ENCODE measurements at places on chromosomes 2 and 18. TPM values are rescaled to one million over a fixed set of nuclear protein-coding genes. Genes with fewer than 3 reads are reported as not detected.

DNA sequence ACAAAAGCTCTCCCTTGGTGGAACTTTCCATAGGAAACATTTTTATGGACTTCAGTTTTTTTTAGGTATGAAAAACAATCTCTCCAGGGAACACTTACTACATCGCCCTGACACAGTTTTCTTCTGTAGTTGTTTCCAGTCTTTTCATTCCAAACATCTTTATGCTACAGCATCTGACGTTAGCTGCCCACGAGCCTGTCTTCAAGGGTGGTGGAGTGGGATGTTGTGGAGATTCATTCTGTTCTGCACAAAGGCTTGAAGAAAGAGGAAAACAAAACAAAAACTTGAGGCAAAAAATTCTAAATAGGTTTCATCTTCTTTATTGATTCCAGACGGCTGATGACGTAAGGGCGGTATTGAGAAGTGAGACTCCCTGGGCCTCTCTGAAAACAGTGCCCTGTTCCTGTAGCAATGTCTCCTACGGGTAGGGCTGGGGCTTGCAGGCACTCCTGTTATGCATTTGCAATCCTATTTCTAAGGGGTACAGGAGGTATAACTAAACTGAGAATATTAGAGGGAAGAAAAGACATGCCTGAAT, 375.0 kb downstream of the RNF144A start:
- no peak for DNase-seq
- no peaks in the 10 kb centered on the region for H3K36me3 ChIP-seq
- H3K27me3 ChIP-seq, result no peaks in the 10 kb centered on the region
- H3K4me3 ChIP-seq, result no peak overlapping the region
- H3K4me1 ChIP-seq, result no peaks in the 10 kb centered on the region

TXNDC2 gene
- total RNA-seq, result 0.07 TPM

GRCh38 chr2:175861958-175862357, 140.1 kb downstream of the LNPK start:
- H3K27ac ChIP-seq, result no peak overlapping the region
- H3K4me3 ChIP-seq, result no peak overlapping the region
- no peaks in the 10 kb centered on the region for H3K4me1 ChIP-seq
- no peak for DNase-seq
- H3K27me3 ChIP-seq, result no peaks in the 10 kb centered on the region

DNA sequence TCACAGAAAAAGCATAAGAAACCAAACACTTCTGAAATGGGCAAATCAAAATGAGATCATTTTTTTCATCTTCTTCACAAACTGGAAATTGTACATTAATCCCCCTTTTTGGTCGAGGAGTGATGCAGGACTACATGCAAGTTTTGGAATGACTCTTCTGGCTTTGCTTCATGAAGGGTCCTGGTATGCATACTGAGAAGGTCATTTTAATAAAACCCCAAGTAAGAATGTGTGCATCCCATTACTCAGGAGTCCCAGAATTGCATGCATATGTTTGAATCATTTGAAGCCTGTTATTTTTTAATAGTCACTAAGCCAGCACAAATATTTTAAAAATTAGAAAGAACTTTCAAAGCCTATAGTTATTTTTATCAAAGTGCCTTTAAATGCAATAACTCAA, 16.7 kb upstream of the EHBP1 start:
- H3K36me3 ChIP-seq, result no peaks in the 10 kb centered on the region
- H3K4me1 ChIP-seq, result no peaks in the 10 kb centered on the region
- no peak overlapping the region for H3K27ac ChIP-seq
- DNase-seq, result no peak
- H3K4me3 ChIP-seq, result no peak overlapping the region
- H3K27me3 ChIP-seq, result no peaks in the 10 kb centered on the region

DNA sequence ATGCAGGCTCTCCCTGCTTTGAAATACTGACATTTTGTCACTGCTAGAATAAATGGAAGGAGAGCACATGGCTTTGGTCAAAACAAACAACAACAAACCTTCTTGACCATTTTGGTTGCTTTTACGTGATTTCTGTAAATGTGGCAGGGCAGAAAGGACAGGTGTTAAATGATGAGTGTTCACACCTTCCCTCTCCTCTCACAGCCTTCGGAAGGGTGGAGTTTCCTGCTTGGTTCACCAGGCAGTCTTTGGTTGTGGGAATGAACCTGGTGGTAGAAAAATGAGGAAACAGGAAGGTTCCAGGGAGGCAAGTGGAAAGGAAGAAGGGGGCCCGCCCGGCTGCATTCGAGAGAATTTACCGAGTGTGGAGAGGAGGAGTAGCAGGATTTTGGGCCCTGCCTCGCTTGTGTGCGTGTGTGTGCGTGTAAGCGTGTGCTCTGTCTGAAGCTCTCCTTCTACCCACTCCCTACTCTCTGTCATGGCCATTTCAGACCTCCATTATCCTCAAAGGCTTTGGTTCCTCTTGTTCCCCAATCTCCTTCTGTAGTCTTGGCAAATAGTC, 23.7 kb upstream of the SPP2 start:
- no peak overlapping the region for H3K4me3 ChIP-seq
- H3K4me1 ChIP-seq, result peaks cover 20% of the 10 kb centered on the region
- no peak for DNase-seq
- H3K27ac ChIP-seq, result no peak overlapping the region

SPDYA gene
- 1.3 TPM for total RNA-seq

DNA sequence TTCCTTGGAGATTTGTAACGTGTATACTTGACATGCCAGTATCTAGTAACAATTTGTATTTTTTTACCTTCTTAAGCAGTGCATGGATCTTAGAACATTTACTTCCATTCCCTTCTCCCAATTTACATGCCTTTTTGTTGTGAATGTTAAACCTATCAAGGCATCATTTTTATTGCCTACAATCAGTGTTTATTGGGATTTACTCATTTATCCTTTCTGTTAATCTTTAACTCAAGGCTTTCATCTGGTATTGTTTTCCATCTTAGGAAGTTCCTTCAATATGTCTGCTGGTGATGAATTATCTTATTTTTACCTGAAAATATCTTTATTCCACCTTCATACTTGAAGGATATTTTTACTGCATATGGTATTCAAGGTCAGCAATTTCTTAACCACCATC, 88.5 kb upstream of the EMILIN2 start:
- no peaks in the 10 kb centered on the region for H3K27me3 ChIP-seq
- peaks cover 17% of the 10 kb centered on the region for H3K36me3 ChIP-seq
- no peak overlapping the region for H3K4me3 ChIP-seq
- no peak overlapping the region for H3K27ac ChIP-seq

GRCh38 chr2:152460567-152460966, 125.6 kb downstream of the FMNL2 start:
- H3K27me3 ChIP-seq, result no peaks in the 10 kb centered on the region
- peaks cover 6% of the 10 kb centered on the region for H3K4me1 ChIP-seq

DNA sequence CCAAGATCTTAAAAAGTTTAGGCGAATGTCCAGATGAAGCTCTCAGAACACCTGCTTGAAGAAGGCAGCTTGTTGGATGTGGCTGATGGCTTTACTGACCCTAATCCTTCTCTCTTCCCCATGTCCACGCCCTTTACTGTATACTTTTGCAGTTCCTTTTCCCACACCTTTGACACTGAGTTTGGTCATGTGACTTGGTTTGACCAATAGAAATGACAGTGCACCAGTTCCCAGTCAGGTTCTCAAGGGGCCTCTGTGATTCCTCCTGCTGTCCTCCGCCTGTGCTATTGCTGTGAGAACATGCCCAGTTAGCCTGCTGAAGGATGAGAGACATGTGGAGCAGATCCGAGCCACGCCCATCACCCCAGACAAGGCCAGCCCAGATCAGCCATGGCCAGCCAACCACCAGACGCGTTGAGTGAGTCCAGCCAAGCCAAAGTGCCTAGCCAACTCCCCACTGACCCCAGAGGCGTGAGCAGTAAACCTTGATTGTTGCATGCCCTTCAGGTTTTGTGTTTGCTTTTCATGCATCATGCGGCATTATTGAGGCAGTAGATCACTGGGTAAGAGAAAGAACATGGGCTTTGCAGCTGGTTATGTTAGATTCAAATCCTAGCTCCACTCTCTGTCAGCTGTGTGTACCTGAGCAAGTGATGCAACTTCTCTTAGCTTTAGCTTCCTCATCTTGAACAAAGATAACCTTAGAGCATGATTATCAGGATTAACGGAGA, 258.0 kb upstream of the SIX2 start:
- no peaks in the 10 kb centered on the region for H3K36me3 ChIP-seq
- H3K4me3 ChIP-seq, result no peak overlapping the region
- no peak overlapping the region for H3K27ac ChIP-seq
- DNase-seq, result no peak
- no peaks in the 10 kb centered on the region for H3K27me3 ChIP-seq

DNA sequence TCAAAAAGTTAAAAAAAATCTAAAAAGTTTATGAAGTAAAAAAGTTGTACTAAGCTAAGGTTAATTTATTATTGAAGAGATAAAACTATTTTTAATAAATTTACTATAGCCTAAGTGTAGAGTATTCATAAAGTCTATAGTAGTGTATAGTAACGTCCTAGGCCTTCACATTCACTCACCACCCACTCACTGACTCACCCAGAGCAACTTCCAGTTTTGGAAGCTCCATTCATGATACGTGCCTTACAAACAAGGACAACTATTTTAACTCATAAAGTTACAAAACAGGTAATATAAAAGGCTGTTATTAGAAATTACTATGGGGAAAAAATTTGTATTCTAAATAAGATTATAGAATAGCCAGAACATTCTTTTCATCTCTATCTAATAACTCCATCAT, 158.9 kb upstream of the FN1 start:
- H3K4me3 ChIP-seq, result no peak overlapping the region
- peaks cover 21% of the 10 kb centered on the region for H3K4me1 ChIP-seq
- H3K36me3 ChIP-seq, result no peaks in the 10 kb centered on the region
- H3K27ac ChIP-seq, result no peak overlapping the region
- peak; percentile 69 for DNase-seq

GRCh38 chr2:201730651-201731285, 32.3 kb upstream of the MPP4 start:
- H3K36me3 ChIP-seq, result peaks cover 43% of the 10 kb centered on the region
- no peak overlapping the region for H3K27ac ChIP-seq
- no peak overlapping the region for H3K4me3 ChIP-seq
- no peak for DNase-seq
- H3K27me3 ChIP-seq, result no peaks in the 10 kb centered on the region

DNA sequence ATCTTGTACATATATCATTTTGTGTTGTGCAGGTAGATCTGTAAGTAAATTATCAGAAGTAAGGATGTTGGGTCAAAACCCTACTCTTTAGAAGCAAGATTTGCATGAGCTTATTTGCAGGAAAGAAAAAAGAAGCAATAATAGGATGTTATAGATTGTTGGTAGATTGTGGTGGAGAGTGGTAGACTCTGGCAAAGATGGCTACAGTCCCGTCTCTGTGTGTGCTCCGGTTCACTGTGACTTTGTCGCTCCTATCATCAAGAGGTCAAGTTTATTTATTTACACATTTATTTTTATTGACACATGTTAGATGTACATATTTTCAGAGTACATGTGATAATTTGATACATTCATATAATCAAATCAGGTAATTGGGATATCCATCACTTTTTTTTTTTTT, 81.0 kb upstream of the NDUFV2 start:
- no peak for DNase-seq
- no peak overlapping the region for H3K27ac ChIP-seq
- H3K27me3 ChIP-seq, result no peaks in the 10 kb centered on the region
- H3K4me1 ChIP-seq, result peaks cover 21% of the 10 kb centered on the region

DNA sequence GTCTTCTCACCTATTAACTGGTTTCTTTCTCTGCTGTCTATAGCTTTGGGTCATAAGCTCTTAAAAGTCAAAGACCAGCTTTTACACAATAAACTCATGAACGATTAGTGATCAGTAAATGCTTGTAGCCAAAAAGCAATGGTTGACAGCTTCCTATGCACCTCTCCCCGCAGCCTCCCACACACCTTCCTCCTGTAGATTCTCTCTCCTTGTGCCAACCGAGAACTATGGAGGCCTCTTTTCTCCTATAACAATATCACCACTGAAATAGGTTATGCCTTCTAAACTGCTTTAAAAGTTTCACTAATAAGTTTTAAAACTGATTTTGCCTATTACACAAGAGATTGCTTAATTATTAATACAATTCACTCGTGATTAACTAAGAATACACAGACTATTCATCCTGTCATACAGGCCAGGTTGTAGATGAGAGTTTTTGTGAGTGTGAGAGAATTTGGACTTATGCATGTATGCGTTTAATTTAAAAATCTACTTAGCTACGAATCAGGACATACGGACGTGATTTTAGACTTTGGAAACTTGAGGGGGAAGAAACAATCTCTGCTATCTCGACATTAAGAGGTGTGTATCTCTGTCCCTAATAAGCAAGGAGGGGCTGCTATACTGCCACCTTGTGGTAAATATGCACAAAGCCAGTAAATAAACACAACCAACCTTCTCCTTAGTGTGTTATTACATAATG, 229.1 kb upstream of the RBBP8 start:
- H3K27ac ChIP-seq, result no peak overlapping the region
- H3K36me3 ChIP-seq, result no peaks in the 10 kb centered on the region
- DNase-seq, result peak; percentile 31
- peaks cover 9% of the 10 kb centered on the region for H3K4me1 ChIP-seq
- no peaks in the 10 kb centered on the region for H3K27me3 ChIP-seq

DNA sequence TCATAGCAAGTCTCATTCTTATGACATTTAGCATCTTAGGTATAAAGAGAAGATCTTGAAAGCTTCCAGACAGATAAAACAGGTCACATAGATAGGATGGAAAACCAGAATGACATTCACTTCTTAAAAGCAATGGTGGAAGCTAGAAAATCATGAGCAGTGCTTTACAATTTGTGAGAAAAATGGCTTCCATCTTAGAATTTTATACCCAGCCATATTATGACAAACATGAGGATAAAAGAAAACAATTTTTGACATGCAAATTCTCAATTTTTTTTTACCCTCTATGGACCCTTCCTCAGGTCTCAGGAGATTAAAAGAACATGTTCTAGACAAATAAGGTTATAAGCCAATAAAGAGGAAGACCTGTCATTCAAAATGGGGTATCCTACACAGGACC, 7.1 kb downstream of the NTSR2 start:
- no peak overlapping the region for H3K27ac ChIP-seq
- DNase-seq, result no peak
- no peak overlapping the region for H3K4me3 ChIP-seq
- H3K27me3 ChIP-seq, result peaks cover 28% of the 10 kb centered on the region
- no peaks in the 10 kb centered on the region for H3K4me1 ChIP-seq
- no peaks in the 10 kb centered on the region for H3K36me3 ChIP-seq

ADNP2 gene
- total RNA-seq, result 20.5 TPM

DNA sequence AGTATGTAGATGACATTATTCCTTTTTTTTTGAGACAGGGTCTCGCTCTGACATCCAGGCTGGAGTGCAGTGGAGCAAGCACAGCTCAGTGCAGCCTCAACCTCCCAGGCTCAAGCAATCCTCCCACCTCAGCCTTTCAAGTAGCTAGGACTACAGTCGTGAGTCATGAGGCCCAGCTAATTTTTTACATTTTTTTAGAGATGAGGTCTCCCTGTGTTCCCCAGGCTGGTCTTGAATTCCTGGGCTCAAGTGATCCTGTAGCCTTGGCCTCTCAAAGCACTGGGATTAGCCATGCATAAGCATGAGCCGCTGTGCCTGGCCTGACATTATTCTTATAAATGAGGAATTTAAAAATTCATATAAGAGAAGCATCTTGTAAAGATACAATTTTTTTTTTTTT, 86.9 kb downstream of the FAM117B start:
- no peaks in the 10 kb centered on the region for H3K36me3 ChIP-seq
- no peak overlapping the region for H3K4me3 ChIP-seq
- H3K27me3 ChIP-seq, result no peaks in the 10 kb centered on the region
- H3K27ac ChIP-seq, result no peak overlapping the region

Measured in astrocyte (in vitro differentiated cells and primary cell).